ENCODE measurements at places on chromosomes 1 and 21. TPM values are rescaled to one million over a fixed set of nuclear protein-coding genes. Genes with fewer than 3 reads are reported as not detected.

- no peaks in the 10 kb centered on the region for H3K36me3 ChIP-seq
- no peaks in the 10 kb centered on the region for H3K27me3 ChIP-seq
- no peak overlapping the region for H3K4me3 ChIP-seq
- DNase-seq = no peak
- H3K27ac ChIP-seq = no peak overlapping the region
Observed at GRCh38 chr1:85366391-85367170, 90.1 kb upstream of the BCL10 start.

The PAQR6 gene
- total RNA-seq = not detected

- no peaks in the 10 kb centered on the region for H3K27me3 ChIP-seq
- peaks cover 19% of the 10 kb centered on the region for H3K4me1 ChIP-seq
- no peaks in the 10 kb centered on the region for H3K36me3 ChIP-seq
- no peak for DNase-seq
Observed at GRCh38 chr1:53381790-53382401, 54.0 kb upstream of the LRP8 start.

DNA sequence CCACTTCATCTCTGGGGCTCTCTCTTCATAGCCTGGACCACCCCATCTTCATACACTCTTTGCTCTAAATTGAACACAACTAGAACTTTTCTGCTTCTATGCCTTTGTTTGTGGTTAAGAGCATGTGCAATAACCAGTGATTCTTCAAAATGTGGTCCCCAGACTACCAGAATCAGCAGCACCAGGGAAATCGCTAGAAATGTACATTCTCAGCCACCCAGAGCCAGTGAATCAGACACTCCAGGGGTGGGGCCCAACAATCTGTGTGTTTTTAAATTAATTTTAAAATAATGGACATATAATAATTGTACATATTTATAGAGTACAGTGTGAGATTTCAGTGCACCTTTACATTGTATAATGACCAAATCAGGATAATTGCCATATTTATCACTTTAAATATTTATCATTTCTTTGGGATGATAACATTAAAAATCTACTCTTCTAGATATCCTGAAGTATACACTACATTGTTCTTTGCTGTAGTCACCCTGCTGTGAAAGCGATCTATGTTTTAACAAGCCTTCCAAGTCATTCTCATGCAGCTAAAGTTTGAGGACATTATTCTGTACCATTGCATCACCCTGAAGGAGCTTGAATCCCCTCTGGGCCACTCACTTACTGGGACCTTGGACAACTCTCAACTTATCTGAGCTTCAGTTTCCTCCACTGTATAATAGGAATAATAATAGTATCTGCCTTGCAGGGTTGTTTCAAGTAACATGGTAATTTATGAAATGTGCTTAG, 10.8 kb downstream of the GRHL3 start:
- no peaks in the 10 kb centered on the region for H3K4me1 ChIP-seq
- no peaks in the 10 kb centered on the region for H3K27me3 ChIP-seq
- no peak for DNase-seq
- H3K27ac ChIP-seq = no peak overlapping the region
- H3K4me3 ChIP-seq = no peak overlapping the region
